ENCODE measurements at places on chromosomes 12 and 14. TPM values are rescaled to one million over a fixed set of nuclear protein-coding genes. Genes with fewer than 3 reads are reported as not detected.

- no peaks in the 10 kb centered on the region for H3K4me1 ChIP-seq
- no peaks in the 10 kb centered on the region for H3K27me3 ChIP-seq
- no peak for DNase-seq
- no peak overlapping the region for H3K27ac ChIP-seq
Observed at GRCh38 chr12:102031852-102032251, 29.9 kb downstream of the WASHC3 start.

FOXG1 gene
- total RNA-seq = not detected

ERP27 gene
- total RNA-seq = not detected

DNA sequence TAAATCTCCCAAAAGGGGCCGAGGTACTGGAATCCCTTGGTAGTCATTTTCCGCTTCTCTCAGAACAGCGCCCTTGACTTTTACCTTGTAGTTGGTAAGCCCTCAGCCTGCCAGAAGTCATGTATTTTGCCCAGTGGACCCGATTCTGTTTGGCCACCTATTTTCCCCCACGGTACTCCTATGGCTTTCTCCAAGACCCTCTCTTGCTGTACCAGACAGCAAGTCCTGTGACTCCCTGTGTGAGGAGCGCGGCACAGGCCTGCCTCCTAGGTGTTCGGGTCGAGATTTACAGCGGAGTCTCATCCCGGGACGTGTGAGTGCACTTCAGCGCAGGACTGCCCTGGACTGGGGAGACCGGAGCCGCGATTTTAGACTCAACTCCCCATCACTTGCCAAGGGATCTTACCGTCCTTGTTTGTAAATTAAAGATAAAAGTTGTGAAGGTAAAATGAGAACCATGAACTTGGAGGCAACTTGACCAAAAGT, 1.1 kb upstream of the MBD6 start:
- H3K36me3 ChIP-seq = peaks cover 40% of the 10 kb centered on the region
- H3K4me3 ChIP-seq = peak overlapping the region; percentile 81
- peak; percentile 86 for DNase-seq
- no peaks in the 10 kb centered on the region for H3K4me1 ChIP-seq
- H3K27me3 ChIP-seq = no peaks in the 10 kb centered on the region

DNA sequence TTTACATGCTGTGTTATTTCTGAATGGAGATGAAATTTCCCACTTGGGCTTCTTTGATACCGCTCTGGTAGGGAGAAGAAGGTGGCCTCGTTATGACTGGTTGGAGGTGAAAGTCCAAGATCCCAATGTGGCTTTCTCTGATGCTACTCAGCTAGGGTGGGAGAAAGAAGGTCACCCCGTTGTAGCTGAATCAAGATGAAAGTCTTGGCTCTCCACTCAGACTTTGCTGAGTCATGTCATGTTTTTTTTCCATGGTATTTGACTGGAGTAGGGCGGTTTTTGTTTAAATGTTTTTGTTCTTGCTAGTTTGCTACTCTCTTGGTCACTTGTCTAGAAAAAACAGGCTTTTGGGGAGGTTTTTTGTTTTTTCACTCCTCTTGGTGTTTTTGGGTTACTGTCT, 2.4 kb upstream of the PDE6H start:
- no peaks in the 10 kb centered on the region for H3K27me3 ChIP-seq
- no peaks in the 10 kb centered on the region for H3K36me3 ChIP-seq
- H3K4me3 ChIP-seq = no peak overlapping the region
- no peak overlapping the region for H3K27ac ChIP-seq

DNA sequence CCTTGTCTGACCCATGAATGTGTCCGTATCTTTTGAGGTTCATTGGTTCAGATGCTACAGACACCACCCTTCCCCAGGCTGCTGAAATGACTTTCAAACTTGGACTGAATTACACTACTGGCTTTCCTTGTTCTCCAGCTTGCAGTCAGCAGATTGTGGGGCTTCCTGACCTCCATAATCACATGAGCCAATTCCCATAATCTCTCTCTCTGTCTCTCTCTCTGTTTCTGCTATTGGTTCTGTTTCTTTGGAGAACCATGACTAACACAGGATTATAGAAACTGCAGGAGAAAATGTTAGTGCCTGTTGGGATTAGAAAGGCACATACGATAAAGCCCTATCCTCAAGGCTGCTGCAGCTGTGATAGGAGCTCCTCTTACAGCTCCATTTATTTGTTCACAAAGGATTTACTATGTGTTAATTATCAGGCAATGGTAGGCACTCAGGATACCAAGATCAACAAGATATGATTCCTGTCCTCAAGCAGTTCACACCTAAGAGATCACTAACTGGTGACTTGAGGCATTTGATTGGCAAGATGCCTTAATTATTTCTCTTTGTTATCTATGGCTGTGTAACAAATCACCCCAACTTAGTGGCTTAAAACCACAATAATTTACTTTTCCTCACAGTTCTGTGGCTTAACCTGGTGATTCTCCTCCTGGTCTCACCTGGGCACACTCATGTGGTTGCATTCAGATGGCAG, 10.2 kb upstream of the NYNRIN start:
- H3K36me3 ChIP-seq = no peaks in the 10 kb centered on the region
- H3K27me3 ChIP-seq = no peaks in the 10 kb centered on the region
- no peaks in the 10 kb centered on the region for H3K4me1 ChIP-seq
- no peak overlapping the region for H3K4me3 ChIP-seq
- DNase-seq = no peak
- H3K27ac ChIP-seq = no peak overlapping the region

GRCh38 chr12:77577791-77578190, 252.9 kb upstream of the NAV3 start:
- no peaks in the 10 kb centered on the region for H3K36me3 ChIP-seq
- H3K27me3 ChIP-seq = no peaks in the 10 kb centered on the region
- DNase-seq = no peak
- no peaks in the 10 kb centered on the region for H3K4me1 ChIP-seq
- no peak overlapping the region for H3K27ac ChIP-seq
- no peak overlapping the region for H3K4me3 ChIP-seq

All from sigmoid colon (tissue), 7 donors.